A549 treated with Hydrocortisone at 1 μM for 4 hours (cell line): ENCODE measurements at places on chromosomes 7 and 10. TPM values are rescaled to one million over a fixed set of nuclear protein-coding genes. Genes with fewer than 3 reads are reported as not detected.

LRGUK gene
- total RNA-seq = 0.17 to 0.63 TPM (median 0.30 TPM) in 5 replicates

ATOH7 gene
- total RNA-seq = 0.10 to 0.27 TPM (median 0.22 TPM) in 5 replicates

CCL24 gene
- total RNA-seq = not detected in 5 replicates

MNX1 gene
- 4.1 to 4.8 TPM (median 4.6 TPM) in 5 replicates for total RNA-seq

PLAC9 gene
- total RNA-seq = 0.30 TPM in 1 of 5 replicates, not detected in the others

SAP25 gene
- 0.18 to 0.85 TPM (median 0.21 TPM) in 4 of 5 replicates, not detected in the other for total RNA-seq

CTBP2 gene
- 100 to 129 TPM (median 119 TPM) in 5 replicates for total RNA-seq
